Activated CD4-positive, alpha-beta T cell treated with anti-CD3 and anti-CD28 coated beads for 36 hours (primary cell): ENCODE measurements at places on chromosomes 11 and 22. TPM values are rescaled to one million over a fixed set of nuclear protein-coding genes. Genes with fewer than 3 reads are reported as not detected.

DNA sequence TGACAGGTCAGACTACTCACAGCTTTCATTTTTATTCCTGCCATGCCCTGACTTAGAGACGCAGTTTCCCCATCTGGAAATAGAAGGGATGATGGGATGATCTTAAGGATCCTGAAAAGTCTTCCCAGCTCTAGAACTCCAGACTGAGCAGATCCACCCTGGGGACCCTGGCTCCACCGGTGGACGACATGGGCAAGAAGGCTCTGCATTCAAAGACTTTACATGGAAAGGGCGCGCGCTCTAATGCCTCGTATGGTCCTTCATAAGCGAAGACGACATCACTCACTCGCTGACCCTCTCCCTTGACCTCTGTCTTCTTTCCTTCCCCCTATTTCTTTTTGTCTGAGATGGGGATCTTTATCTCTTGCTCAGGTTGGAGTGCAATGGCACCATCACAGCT is 24.4 kb upstream of the PHF21B start:
- no peak for DNase-seq
- no peak overlapping the region for H3K4me3 ChIP-seq
- H3K4me1 ChIP-seq = no peaks in the 10 kb centered on the region

DNA sequence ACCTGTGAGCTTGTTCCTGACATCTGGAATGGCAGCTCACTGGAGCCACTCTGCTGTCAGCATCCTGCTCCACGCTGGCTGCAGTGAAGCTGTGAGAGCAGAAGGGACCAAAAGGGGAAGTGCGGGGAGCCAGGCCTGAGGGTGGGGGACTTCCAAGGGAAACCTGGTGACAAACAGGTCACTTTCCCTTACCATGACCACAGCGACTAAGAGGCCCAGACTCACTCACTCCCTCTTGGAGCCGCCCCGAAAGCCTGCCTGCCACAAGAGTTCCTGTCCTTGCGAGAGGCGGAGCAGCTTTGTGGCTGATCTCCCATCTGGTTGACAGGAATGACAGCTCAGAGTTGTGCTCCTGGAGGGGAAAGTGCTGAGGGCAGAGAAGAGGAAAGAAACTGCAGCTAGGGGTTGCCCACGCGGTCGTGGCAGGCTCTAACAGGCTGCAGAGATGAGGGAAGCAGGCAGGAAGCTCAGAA is 183.8 kb upstream of the NTM start:
- peaks cover 16% of the 10 kb centered on the region for H3K27me3 ChIP-seq
- peak; percentile 25 for DNase-seq
- no peak overlapping the region for H3K4me3 ChIP-seq

DNA sequence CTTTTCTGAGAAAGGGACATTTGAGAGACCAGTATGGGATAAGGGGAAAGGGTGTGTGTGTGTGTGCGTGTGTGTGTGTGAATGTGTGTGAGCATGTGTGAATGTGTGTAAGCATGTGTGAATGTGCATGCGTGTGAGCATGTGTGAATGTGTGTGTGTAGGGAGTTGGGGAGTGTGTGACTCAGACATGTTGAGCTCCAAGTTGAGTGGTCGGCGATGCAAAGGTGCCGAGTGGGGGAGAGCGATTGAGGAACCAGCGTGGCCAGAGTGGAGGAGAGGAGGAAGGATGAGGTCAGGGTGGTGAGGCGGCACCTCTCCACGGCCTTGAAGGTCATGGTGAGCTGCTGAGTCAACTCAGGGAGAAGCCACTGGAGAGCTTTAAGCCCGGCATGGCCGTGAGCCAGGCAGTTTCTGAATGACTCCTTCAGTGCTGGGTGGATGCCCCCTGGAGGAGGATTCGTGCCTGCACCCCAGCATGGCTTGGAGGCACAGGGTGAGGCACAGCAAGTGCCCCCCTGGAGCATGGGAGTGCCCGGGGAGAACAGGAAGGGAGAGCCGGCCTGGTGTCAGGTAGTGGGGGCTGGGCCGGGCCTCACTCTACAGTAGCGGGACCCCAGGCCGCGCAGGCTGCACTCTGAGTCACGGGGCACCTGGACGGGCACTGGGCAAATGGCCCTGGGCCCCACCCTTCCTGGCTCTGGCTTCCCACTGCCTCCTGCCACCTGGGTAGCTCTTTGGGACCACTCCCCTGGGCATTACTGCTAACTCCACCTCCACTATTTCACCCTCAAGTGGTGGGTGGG is 8.2 kb upstream of the CCDC88B start:
- H3K27me3 ChIP-seq = no peaks in the 10 kb centered on the region
- DNase-seq = peak; percentile 90
- peaks cover 17% of the 10 kb centered on the region for H3K4me1 ChIP-seq
- H3K27ac ChIP-seq = peak overlapping the region; percentile 43
- no peak overlapping the region for H3K4me3 ChIP-seq
- H3K36me3 ChIP-seq = peaks cover 8% of the 10 kb centered on the region

DNA sequence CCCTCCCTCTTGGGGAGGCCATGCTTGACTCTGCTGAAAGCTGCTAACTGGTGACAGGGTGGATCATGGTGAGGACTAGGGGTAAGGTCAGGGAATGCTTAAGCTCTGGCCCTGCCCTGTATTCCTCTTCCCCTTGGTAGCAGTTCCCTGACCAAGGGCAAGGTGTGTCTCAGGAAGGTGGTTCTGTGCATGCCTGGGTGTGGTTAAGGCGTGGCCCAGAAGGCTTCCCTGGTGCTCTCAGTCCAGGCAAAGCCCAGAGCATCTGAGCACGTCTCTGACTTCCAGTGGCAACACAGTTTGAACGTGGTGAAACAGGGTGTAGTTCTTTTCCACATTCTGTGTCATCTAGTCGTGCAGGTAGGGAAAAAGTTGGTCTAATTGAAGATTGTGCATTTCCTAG is 53.1 kb upstream of the HORMAD2 start:
- no peak for DNase-seq
- no peak overlapping the region for H3K27ac ChIP-seq
- H3K4me1 ChIP-seq = peaks cover 10% of the 10 kb centered on the region
- no peak overlapping the region for H3K4me3 ChIP-seq

DNA sequence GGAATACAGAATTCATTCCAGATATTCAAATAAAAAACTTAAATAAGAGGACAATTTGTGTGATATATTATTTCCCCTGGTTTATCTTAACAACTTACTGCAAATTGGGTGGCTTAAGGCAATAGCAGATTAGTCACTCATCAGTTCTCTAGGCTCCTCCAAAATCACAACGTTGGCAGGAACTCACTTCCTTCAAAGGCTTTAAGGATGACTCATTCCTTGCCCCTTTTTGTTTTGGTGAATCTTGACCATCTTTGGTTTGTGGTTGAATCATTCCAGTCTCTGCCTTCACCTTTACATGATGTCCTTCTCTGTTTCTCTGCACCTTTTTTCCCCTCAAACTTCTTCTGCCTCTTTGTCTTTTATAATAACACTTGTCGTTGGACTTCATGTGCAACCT is 3.4 kb downstream of the OR10AG1 start:
- no peak overlapping the region for H3K4me3 ChIP-seq
- no peaks in the 10 kb centered on the region for H3K4me1 ChIP-seq
- DNase-seq = no peak

DNA sequence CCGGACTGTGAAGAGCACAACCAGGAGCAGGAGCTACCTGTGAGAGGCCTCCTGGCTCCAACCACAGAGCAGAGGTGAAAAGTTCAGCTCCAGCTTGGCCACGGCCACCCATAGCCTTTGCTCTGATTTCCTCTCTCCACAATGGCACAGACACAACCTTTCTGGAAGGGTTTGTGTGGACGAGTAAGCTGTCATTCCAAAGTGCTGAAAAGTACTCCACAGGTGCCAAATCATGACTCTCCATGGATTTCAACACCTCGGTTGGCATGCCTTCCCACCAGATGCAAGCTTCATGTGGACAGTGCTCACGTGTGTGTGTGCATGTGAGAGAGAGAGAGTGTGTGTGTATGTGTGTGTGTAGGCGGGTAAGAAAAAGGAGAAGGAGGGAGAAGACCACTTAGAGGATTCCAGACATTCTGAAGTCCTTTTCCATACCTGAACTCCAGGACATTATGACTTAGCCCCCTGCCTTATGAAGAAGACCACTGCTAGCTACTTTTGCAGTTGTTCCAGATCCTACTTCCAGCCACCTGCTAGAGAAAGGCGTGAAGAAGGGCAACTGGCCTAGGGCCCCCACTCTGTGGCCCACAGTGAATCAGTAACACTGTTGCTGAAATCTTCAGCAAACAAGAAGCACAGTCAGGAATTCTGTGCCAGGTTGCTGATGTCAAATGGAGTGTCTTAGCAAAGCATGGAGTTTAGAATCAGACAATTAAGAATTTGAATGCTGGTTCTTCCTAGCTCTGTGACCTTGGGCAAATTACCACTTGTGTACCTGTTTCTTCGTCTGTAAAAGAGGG is 13.9 kb upstream of the NAV2 start:
- H3K4me3 ChIP-seq = no peak overlapping the region
- no peak for DNase-seq
- H3K27me3 ChIP-seq = peaks cover 17% of the 10 kb centered on the region
- no peaks in the 10 kb centered on the region for H3K36me3 ChIP-seq
- H3K4me1 ChIP-seq = no peaks in the 10 kb centered on the region

- H3K4me1 ChIP-seq = peaks cover 63% of the 10 kb centered on the region
- H3K27me3 ChIP-seq = peaks cover 2% of the 10 kb centered on the region
- no peak overlapping the region for H3K4me3 ChIP-seq
- no peak overlapping the region for H3K27ac ChIP-seq
- no peaks in the 10 kb centered on the region for H3K36me3 ChIP-seq
These were observed 95.0 kb downstream of the PDHX start for GRCh38 chr11:35011389-35011788.

- H3K27me3 ChIP-seq = peaks cover 22% of the 10 kb centered on the region
- no peak overlapping the region for H3K4me3 ChIP-seq
- H3K36me3 ChIP-seq = no peaks in the 10 kb centered on the region
These were observed 21.8 kb upstream of the UPK3A start for GRCh38 chr22:45262931-45263462.

DNA sequence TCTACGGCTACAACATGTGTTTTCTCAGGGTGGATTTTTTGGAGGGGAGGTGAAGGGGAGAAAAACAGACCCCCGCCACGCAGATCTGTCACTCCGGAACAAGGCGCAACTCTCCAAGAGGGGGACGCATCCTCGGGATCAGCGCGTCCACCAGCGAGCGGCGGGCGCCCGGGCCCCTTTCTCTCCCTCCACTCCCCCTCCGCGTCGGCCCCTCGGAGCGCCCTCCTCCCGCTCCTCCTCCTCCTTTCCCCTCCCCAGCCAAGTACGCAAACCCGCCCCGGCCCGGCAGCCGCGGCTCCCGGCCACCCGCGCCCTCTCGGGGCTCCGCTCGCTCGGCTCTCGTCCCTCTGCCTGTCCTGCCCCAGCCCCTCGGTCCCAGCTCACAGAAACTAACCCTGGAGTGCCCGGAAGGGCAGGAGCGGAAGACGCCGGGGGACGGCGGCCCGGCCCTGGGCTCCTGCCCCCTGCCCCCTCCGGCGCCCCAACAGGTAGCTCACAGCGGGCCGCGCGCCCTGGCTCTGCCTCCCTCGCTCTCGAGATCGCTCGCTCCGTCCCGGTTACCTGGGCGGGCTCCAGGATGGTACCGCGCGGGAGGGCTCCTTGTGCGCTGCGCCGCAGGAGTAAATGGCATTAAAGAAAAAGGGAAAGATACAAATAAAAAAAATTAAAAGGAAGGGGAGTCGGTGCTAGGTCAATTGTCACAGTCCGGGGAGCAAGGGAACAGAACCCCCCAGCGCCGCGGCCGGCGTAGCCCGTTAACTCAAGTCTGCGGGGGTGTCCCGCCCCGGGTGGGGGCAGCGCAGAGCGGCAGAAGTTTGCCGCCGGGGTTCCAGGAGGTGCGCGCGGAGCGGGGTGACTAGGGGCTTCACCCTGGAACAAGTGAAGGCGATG is 131.4 kb upstream of the C11orf58 start:
- no peak for DNase-seq
- H3K4me1 ChIP-seq = peaks cover 25% of the 10 kb centered on the region
- H3K27me3 ChIP-seq = peaks cover 51% of the 10 kb centered on the region
- H3K27ac ChIP-seq = no peak overlapping the region
- H3K4me3 ChIP-seq = peak overlapping the region; percentile 69

- H3K4me3 ChIP-seq = no peak overlapping the region
- H3K27ac ChIP-seq = no peak overlapping the region
- no peaks in the 10 kb centered on the region for H3K36me3 ChIP-seq
- no peak for DNase-seq
- H3K4me1 ChIP-seq = no peaks in the 10 kb centered on the region
- H3K27me3 ChIP-seq = peaks cover 4% of the 10 kb centered on the region
These were observed 19.8 kb upstream of the ABCC8 start for GRCh38 chr11:17496406-17496805.

GRCh38 chr11:65454311-65454695 is 31.7 kb downstream of the NEAT1 start:
- H3K27me3 ChIP-seq = no peaks in the 10 kb centered on the region
- H3K4me1 ChIP-seq = peaks cover 37% of the 10 kb centered on the region

- no peaks in the 10 kb centered on the region for H3K4me1 ChIP-seq
- H3K27ac ChIP-seq = no peak overlapping the region
- peaks cover 2% of the 10 kb centered on the region for H3K27me3 ChIP-seq
- no peak for DNase-seq
These were observed 200.4 kb downstream of the SNX19 start for GRCh38 chr11:130715877-130716220.

DNA sequence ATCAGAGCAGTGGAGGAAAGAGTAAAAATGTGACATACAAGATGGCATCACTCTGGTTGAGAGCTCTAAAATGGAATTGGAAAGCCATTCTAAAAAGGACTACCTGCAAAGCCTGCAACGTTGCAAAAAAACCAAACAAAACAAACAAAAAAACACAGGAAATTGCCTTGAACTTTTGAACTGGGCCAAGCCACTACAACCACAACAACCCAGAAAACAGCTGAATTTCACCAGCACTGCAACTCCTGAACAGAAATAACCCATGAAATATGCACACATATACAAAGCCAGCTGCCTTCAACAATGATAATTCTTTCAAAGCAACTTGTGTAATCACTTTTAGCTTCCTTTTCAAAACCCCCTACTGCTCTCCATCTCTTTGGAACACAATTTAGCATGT is 326.6 kb upstream of the LRRC4C start:
- H3K36me3 ChIP-seq = no peaks in the 10 kb centered on the region
- H3K4me3 ChIP-seq = no peak overlapping the region
- H3K27me3 ChIP-seq = no peaks in the 10 kb centered on the region
- H3K4me1 ChIP-seq = no peaks in the 10 kb centered on the region
- H3K27ac ChIP-seq = no peak overlapping the region
- DNase-seq = no peak

DNA sequence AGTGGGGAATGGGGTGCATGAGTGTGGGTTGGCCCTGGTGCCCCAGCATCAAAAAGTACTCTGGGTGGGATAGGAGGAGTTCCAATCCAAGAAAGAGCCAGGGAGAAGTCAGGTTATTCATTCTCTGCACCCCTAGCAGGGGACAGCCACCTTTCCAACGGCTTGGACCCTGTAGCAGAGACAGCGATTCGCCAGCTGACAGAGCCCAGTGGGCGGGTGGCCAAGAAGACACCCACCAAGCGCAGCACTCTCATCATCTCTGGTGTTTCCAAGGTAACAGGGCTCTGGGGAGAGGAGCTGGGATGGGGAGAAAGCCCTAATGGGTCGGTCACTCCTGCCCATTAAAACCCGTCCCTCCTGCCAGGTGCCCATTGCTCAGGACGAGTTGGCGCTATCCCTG is 6.6 kb downstream of the C2CD2L start:
- DNase-seq = no peak
- no peak overlapping the region for H3K4me3 ChIP-seq
- peak overlapping the region; percentile 55 for H3K27ac ChIP-seq
- peaks cover 50% of the 10 kb centered on the region for H3K36me3 ChIP-seq

The OR8A1 gene
- not detected for total RNA-seq

The GPHA2 gene
- not detected for total RNA-seq

The KRTAP5-11 gene
- total RNA-seq = not detected

The TCN1 gene
- total RNA-seq = not detected
